ENCODE measurements at places on chromosomes 3 and 15. TPM values are rescaled to one million over a fixed set of nuclear protein-coding genes. Genes with fewer than 3 reads are reported as not detected.

SYNPR gene
- total RNA-seq, result not detected

RASL12 gene
- 1.5 TPM for total RNA-seq

VIPR1 gene
- not detected for total RNA-seq

VPS33B gene
- total RNA-seq, result 20.5 TPM

NOX5 gene
- total RNA-seq, result not detected

DZIP1L gene
- 28.1 TPM for total RNA-seq

TRAIP gene
- total RNA-seq, result 33.4 TPM

RUBCN gene
- 30.2 TPM for total RNA-seq

LOXL1 gene
- 17.3 TPM for total RNA-seq

PTX3 gene
- 41.1 TPM for total RNA-seq
